HEK293T (cell line): ENCODE measurements at places on chromosomes 2 and 18.

DNA sequence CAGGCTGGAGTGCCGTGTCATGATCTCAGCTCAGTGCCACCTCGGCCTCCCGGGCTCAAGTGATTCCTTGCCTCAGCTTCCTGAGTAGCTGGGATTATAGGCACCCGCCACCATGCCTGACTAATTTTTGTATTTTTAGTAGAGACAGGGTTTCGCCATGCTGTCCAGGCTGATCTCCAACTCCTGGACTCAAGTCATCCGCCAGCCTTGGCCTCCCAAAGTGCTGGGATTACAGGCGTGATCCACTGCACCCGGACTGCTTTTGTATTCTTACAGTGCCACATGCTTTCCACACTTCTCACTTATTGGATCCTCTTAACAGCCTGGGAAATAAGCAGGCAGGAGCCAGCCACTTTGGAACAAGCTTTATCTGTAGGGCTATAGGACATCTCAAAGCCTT is 25.3 kb upstream of the BCL2L11 start:
- no peak for DNase-seq

- DNase-seq: no peak
These were observed 18.1 kb downstream of the PPP1R7 start for GRCh38 chr2:241168366-241168765.

DNA sequence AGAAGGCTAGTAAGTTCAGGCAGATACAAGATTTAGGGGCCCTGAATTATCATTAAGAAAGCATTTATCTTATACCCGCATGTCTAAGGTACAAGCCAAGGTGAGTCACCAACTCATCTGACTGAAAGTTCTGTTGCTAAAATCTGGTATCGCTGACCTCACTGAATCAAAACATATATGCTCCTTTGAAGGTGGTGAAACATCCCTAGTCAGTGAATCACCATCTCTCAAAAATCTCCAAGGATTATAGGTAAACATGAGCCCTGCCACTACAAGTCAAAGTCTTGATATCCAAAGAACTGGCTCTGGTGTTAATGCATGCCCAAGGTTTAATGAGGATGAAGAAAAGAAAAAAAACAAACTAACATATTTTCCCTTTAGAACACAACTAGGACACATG is 43.5 kb downstream of the IRS1 start:
- DNase-seq: no peak

- no peak for DNase-seq
These were observed 223.0 kb downstream of the UBE2E3 start for GRCh38 chr2:181203412-181203811.

DNA sequence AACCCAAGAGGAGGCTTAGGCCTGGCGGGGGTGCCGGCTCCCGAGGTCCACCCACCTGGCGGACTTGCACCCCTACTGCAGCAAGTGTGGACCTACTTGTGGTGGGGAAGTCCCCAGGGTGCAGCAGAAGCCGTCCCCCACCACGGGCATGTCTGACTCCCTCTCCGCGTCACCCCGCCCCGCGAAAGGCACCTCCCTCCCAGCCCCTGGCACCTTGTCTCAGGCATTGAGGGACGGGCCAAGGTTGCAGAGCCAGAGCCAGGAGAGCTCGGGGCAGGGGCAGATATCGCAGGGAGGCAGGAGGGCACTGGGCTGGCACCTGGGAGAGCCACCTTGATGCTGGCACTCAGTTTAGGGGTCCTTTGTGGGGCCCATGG is 19.0 kb downstream of the CROCC2 start:
- DNase-seq: no peak

DNA sequence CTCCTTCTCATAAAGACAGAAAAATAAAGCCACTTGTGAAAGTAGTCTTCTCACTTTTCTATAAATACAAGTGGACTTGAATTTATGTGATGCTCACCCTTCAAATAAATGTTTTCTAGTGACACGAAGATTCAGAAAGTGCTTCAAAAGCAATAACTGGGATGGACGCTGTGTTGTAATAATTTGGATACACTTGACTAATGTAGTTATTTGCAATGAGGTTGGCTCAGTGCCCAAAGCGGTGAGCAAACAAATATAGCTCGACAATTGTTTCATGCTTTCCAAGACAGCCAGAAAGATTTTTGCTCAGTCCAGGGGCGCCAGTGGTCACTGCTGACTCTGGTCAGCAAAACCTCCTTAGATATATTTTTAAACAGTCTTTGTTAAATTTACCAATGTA is 278.6 kb upstream of the KLHL14 start:
- DNase-seq: no peak

- no peak for DNase-seq
These were observed 894 bp downstream of the SMAD7 start for GRCh38 chr18:48949606-48950535.

- no peak for DNase-seq
These were observed 403.5 kb downstream of the SETBP1 start for GRCh38 chr18:45084206-45084605.

DNA sequence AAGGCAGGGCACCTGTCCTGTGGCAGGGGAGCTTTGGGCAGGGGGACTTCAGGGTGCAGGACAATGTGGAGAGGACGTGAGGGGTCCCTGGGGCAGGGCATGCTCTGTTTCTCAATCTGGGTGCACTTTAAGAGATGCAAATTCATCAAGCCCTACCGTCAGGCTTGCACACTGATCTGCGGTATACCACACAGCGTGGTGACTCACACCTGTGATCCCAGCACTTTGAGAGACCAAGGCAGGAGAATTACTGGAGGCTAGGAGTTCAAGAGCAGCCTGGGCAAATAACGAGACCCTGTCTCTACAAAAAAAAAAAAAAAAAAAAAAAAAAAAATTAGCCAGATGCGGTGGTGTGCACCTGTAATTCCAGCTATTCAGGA is 10.2 kb upstream of the GPC1 start:
- DNase-seq: no peak

GRCh38 chr2:160407393-160408172 is 86.0 kb downstream of the RBMS1 start:
- DNase-seq: peak; percentile 60
